GM18507 (cell line): ENCODE measurements at places on chromosomes 3 and 15.

- no peak for DNase-seq
These were observed 67.5 kb downstream of the TMEM39A start for GRCh38 chr3:119395923-119396358.

- no peak for DNase-seq
These were observed 295.5 kb downstream of the LPP start for GRCh38 chr3:188449421-188449820.

DNA sequence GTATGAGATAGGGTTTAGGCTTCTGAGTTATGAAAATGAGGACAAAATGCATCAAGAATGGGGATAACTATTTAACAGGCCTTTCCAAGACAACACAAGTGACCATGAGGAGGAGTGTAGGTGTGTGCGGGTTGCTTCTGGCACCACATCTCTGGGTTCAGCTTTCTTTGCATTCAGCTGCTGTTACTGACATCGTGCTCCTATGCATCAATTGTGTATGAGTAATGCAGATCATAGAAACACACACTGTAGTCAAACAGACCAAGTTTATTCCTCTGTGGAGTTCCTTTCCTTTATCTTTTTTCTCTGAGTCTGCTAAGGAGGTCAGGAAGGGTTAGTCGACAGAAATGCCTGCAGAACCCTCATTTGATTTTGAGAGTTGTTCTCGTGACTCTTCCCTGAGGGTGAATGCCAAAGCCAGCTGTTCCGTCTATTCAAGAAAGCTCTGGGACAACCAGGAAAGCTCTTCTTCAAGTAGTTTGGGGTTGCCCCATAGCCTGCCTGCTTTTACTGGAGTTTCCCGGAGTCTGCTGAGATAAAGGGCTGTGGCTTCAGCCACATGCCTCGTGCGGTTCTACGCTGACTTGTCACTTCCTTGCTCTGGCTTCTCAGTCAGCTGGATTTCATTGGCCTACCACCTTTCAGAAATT is 136.7 kb upstream of the TLE3 start:
- DNase-seq: no peak

GRCh38 chr3:72380193-72380592 is 468.1 kb downstream of the SHQ1 start:
- no peak for DNase-seq
